ENCODE measurements at places on chromosomes 4 and X.

DNA sequence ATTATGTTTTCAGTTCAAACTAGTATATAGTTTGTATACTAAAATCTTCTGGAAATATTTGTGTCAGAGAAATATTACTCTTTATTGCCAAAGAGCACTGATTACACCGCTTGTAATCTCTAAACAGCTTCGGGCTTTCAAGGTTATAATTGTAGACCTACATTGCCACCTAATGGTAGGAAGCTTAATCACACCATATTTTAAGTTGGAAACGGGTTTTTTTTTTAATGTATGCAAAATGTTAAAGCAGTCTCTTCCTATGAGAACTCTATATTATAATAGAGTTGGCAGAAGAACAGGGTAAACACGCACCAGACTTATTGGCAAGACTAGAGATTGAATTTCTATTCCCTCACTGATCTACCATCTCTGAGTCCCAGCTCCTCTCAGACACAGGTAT lies 19.5 kb upstream of the NFXL1 start:
- no peak for DNase-seq

DNA sequence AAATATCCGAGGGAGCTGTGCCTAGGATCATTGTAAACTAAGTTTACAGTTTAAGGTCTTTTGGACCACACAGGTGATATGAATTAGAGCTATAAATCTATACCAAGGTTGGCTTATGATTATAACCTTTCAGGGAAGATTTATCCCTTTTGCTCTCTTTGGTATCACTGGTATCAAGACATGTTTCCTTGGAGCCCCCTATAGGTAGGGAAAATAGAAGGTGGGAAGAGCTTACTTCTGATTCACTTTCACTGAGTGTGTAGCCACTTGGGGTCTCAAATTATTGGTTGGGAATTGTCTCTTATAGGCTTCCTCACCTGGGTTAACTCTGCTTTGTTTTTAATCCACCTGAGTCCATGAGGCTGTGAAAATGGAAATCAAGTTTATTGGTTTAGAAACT lies 262.1 kb upstream of the NR3C2 start:
- DNase-seq = no peak

- DNase-seq = no peak
Observed at GRCh38 chrX:9352694-9353411, 112.0 kb upstream of the TBL1X start.

DNA sequence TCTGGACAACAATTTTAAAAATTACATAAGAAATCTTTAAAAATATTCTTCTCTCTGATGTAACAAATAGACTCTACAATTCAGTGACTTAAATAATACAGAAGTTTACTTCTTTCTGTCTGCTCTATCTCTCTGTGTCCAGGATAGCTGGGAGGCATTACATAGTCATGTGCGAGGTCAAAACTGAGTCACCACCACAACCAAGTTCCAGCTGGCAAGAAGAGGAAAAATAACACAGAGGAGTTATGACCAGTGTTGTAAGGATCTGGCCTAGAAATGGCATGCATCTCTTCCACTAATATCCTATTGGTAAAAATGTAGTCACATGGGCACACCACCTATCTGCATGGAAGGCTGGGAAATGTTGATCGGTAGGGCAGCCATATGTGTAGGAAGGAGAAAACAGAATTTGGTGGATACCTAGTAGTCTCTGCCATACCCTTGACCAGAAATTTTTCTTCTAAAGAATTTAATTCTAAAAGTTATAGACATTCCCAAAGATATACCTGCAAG lies 39.4 kb upstream of the WDFY3 start:
- DNase-seq = no peak

- no peak for DNase-seq
Observed at GRCh38 chrX:149453906-149454822, 50.9 kb downstream of the IDS start.

GRCh38 chr4:180909279-180909678 lies 1333.9 kb upstream of the TENM3 start:
- no peak for DNase-seq
